ENCODE measurements at places on chromosomes 3 and 15.

DNA sequence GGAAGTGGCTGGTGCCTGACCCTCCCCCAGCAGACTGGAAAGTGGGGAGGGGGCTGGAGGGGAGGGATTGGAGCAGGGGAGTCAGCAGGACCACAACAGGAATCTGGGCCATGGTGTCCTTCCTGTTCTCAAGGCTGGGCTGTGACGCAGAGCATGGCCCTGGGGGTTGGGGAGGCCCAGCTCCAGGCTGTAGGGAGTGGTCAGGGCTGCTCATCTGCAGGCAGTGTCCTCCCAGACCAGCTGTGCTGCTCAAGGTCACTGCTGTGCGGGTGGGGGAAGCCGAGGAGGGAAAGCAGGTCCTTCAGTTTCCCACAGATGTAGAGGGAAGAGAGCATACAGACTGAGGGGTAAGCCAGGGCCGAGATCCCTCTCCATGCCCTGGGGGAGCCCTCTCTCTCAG lies 40.7 kb downstream of the CYP11A1 start:
- no peak for DNase-seq

GRCh38 chr15:29452881-29453731 lies 183.5 kb upstream of the NSMCE3 start:
- no peak for DNase-seq

DNA sequence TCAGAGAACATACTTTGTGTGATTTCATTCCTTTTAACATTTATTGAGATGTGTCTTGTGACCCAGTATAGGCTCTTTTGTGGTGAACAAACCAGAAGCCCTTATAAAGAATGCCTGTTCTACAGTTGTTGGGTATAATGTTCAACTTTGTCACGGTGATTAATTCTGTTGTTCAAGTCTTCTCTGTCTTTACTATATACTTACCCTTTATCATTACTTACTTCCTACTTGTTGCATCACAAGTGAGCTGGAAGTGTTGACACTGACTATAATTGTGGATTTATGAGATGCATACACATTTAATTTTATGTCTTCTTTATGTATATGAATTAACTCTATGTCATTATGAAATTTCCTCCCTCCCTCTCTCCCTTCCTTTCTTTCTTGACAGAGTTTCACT lies 59.7 kb upstream of the TBL1XR1 start:
- no peak for DNase-seq

GRCh38 chr3:23430781-23431398 lies 227.8 kb downstream of the UBE2E2 start:
- no peak for DNase-seq

DNA sequence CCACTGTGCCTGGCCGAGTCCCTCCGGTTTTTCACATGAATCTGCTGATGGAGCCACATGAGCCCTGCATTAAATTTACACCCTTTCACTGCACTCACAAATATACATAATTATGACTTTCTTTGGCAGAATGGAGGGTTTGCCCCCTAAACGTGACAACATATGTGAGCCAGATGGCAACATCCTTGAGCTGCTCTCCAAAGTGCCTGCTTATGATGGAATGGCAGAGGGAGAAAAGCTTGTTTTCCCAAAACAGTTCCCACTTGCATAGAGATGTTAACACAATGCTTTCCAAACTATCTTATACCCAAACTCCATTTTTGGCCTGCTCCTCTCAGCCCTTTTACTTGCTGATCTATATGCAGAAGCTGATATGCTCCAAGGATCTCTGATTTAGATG lies 54.9 kb downstream of the ABCC5 start:
- DNase-seq: no peak

DNA sequence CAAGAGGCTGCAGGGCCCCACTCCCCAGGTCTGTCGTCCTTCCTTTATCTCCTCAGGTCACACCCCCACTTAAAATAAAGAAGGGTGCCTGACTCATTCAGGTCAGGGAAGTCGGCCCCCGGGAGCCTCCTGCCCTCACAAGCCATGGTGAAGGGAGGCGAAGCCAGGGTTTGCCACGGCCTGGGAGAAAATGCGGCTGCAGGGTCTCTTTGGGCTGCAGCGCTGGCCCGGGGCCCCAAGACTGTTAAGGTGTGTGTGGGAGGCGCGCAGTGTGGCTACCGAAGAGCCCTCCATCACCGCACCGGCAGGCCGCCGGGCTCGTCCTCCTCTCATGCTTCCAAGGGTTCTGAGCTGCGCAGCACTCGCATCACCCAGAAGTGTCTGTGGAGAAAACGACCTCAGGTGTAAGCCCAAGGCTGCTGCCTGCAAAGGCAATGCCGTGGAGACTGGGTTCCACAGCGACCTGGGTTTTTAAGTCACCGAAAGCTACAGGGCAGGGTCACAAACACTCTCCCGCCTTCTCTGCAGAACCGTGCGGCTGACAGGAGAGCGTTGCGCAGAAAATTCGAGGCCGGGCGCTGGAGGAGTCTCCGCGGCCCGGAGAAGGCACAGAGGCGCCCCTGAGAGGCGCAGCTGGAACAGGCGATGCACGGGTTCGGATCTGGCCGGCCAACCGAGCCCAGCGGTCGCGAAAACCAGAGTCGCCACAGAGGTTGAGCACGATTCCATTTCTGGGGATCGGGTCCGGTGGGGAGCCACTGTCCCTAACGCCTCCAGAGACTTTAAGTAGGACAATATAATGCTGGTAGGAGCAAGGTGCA lies 8.7 kb downstream of the FOXL2 start:
- no peak for DNase-seq

- DNase-seq: no peak
These were observed 130.0 kb downstream of the FRMD4B start for GRCh38 chr3:69255928-69256327.

DNA sequence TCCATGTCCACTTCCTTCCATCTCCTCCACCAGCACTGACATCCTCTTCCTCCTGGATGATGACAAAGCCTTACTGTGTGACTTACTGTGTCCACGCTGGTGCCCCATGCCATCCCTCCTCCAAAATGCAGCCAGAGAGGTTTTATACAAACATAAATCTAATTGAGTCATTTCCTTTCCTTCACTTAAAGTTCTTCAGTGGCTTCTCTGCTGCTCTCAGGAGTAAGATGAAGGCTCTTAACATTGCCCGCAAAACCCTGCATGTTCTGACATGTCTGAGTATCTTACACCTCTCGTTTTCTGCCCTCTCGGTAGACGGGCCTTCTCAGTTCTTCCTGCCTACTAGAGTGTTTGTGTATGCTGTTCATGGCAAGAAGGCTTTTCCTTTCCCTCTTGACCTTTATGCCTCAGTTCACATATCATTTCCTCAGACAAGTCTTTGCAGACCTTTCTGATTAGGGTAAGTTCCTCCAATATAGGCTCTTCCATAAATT lies 175.5 kb downstream of the CFAP20DC start:
- DNase-seq: no peak

- peak; percentile 9 for DNase-seq
These were observed 40.1 kb upstream of the EPHB1 start for GRCh38 chr3:134754768-134755559.

DNA sequence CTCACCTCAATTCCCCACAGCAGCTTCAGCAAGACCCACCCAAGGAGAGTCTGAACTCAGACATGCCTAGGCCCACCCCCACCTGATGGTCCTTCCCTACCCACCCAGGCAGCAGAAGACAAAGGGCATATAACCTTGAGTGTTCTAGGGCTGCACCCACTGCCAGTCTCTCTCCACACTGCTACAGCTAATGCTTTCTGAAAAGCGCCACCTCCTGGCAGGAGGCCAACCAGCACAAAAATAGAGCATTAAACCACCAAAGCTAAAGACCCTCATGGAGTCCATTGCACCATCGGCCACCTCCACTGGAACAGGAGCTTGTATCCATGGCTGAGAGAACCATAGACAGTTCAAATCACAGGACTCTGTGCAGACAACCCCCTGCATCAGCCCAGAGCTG lies 11.3 kb upstream of the RPL39L start:
- DNase-seq: peak; percentile 72

- DNase-seq: no peak
These were observed 250.3 kb downstream of the MAGI1 start for GRCh38 chr3:65788461-65788860.

- no peak for DNase-seq
These were observed 38.5 kb upstream of the TNFAIP8L3 start for GRCh38 chr15:51133140-51133765.

GRCh38 chr3:129560911-129561594 lies 18.1 kb downstream of the H1-8 start:
- DNase-seq: no peak

DNA sequence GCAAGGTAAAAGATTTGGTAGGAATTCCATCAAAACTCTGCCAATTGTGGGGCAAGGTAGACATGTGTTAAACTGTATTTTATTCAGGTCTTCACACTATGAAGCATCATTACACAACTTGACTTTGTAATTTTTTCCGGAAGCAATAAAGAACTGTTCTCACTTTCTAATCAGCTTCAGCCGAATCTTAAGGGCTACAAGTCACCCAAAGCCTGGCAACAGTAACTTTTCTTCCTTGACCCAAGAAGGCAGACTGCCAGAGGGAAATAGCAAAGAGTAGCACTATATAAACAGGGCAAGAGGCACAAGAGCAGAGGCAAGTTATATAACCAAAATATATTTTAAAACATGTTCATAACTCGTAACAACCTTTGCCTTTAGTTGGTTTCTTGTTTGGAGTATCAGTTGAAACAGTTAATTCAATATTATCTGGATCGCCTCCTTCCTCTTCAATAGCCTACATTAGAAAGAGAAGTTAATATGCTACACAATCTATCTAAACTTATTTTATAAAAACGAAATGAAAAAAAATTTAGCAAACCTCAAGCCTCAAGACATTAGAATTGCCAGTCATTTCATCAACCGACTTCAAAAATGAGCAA lies 1.4 kb downstream of the SLTM start:
- DNase-seq: no peak

DNA sequence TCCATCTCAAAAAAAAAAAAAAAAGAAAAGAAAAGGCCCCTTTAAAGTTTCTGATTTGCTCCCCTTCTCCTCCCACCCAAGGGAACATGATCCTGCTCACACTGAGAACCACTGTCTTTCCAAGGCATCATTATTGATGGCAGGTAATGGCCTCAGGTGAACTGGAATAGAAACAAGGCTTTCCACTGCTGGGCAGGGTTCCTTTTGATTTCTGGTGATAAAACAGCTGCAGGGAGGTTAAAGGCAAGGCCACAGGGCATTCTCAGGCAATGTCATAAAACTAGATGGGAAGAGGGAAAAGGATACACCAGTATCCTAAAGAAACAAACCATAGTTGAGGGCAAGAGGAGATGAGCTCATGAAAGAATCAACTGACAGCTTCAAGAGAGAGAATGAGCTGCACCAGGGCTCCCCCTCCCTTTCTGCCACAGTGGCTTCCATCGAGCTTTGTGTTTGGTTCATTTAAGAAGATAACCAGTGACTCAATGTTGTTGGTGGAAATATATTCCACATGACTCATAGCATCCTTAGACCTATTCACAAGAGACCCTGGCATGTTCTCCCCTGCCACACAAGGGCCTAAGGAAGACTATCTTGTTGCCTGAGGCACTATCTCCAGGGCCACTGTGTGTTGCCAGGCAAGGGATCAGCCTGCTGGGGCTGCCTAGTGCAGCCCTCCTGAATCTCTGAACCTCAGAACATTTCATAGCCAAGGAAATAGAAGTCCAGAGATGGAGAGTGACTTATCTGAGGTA lies 86.4 kb downstream of the WDR76 start:
- DNase-seq: no peak

GRCh38 chr15:85760049-85760448 lies 34.7 kb downstream of the KLHL25 start:
- DNase-seq: no peak

DNA sequence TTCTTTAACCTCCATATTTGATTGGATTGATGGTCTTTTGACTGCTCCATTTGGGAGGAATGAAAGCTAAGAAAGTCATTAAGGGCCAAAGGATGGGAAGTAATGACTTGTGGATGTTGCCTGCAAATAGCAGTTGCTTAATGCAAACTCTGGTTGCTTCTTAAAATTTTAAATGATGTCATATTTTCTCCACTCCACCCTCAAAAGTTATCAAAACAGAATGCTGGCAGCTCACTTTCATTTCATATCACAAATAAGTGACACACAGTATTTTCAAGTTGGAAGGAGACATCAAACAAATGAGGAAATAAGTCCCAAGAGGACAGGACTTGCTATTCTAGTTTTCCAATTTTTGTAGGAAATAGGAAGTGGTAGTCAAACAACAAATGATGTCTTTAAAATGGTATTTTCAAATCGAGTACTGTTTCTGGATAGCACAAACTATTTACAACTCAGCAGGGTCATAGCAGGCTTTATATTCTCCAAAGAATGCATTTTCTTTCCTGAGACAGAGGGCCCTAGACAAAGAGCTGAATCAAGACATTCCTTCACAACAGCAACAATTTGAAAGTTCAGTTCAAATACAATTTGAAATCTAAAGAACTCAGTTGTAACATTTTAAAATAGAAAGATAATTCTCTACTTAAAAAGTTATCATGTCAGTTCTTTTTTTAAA lies 165.1 kb upstream of the UBE2E1 start:
- no peak for DNase-seq

DNA sequence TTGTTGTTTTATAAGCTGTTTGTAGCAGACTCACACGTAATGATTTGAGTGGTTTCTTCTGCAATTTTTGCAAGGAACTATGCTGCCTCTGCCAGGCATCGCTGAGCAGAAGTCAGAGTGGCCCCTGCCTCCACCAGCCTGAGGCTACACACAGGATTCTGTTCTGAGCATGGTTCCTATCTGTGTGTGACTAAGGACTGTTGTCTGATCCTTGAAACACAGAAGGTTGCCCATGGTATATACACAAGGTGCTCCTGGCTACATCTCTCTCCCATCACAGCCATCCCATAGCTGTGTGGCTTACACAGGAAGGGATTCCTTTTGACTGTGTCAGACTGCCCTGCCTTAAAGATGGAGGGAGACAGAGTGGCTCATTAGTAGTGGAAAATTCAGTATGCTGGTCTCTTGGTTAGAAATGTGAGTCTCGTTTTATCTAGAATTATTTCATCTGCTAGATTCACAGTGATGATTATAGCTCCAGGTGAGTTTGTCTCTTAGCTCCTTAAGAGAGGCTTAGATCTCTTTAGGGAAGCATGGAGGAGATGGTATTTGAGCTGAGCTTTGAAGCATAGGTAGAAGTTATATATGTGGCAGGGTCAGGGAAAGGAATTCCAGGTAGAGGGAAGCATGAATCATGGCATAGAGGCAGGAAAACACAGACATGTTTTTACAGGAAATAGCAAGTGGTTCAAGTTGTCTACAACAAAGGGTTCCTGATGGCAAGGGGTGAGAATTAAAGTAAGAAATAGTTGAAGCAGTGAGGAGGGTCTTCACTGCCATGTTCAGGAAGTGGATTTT lies 37.5 kb downstream of the SNAPC5 start:
- DNase-seq: no peak

- no peak for DNase-seq
These were observed 707 bp upstream of the FAM81A start for GRCh38 chr15:59437142-59437816.

DNA sequence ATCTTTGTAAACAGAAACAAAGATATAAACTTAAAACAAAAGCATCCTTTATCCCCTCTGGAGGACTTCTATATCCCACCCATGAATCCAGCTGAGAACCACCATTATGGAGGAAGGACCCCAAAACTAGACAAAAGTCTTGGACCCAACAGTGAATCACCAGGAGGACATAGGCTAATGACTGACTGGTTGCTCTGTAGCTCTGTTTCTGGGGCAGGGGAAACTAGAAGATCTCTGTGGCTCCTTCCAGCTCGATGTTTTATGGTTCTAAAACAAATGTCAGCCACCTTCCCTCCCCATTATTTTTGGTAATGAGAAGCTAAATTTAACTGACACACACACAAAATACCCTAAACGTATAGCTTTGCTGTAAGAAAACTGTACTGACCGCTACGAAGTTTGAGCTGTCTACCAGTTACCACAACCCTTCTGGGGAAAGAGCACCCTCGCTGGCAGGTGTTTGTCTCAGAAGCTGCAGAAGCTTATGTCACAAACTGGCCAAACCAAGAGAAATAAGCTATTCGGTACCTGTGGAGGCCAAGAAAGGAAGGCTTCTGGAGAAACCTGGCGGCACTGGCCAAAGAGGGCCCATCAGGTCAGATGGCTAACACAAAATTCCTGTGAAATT lies 36.4 kb downstream of the MB21D2 start:
- no peak for DNase-seq
